A549 treated with CpdA at 1 μM for 4 hours (cell line): ENCODE measurements at places on chromosomes 1 and 21. TPM values are rescaled to one million over a fixed set of nuclear protein-coding genes. Genes with fewer than 3 reads are reported as not detected.

The RGSL1 gene
- total RNA-seq, result not detected in 5 replicates

The TSPEAR gene
- total RNA-seq, result 0.04 TPM in 1 of 5 replicates, not detected in the others

The SPRR2G gene
- total RNA-seq, result not detected in 5 replicates

The TFF3 gene
- not detected in 5 replicates for total RNA-seq

The TRIM67 gene
- total RNA-seq, result 0.16 to 0.28 TPM (median 0.21 TPM) in 5 replicates

The KIAA1614 gene
- total RNA-seq, result 0.38 to 1.2 TPM (median 0.97 TPM) in 5 replicates

The PLPPR5 gene
- not detected in 5 replicates for total RNA-seq

The KCNK2 gene
- total RNA-seq, result 0.10 to 0.15 TPM (median 0.12 TPM) in 4 of 5 replicates, not detected in the other

The COL11A1 gene
- total RNA-seq, result 1.6 to 4.4 TPM (median 2.8 TPM) in 5 replicates

The SH3BGR gene
- total RNA-seq, result 1.1 to 2.4 TPM (median 1.5 TPM) in 4 of 5 replicates, not detected in the other

The SPRR3 gene
- 0.22 TPM in 1 of 5 replicates, not detected in the others for total RNA-seq

The SLC30A7 gene
- total RNA-seq, result 7.3 to 11.8 TPM (median 9.1 TPM) in 5 replicates

The UCHL5 gene
- total RNA-seq, result 34.4 to 48.5 TPM (median 42.0 TPM) in 5 replicates

The NTMT2 gene
- total RNA-seq, result not detected in 5 replicates

The ZZZ3 gene
- 18.6 to 21.8 TPM (median 19.0 TPM) in 5 replicates for total RNA-seq

The GBP4 gene
- total RNA-seq, result 0.02 TPM in 1 of 5 replicates, not detected in the others

The LIPI gene
- not detected in 5 replicates for total RNA-seq

The KHDC4 gene
- 24.5 to 30.9 TPM (median 27.3 TPM) in 5 replicates for total RNA-seq

The KRTAP13-1 gene
- not detected in 5 replicates for total RNA-seq

The CD53 gene
- 0.05 TPM in 1 of 5 replicates, not detected in the others for total RNA-seq

The LCE3D gene
- total RNA-seq, result 0.34 to 0.80 TPM (median 0.59 TPM) in 5 replicates

The ATAD3A gene
- 32.6 to 40.2 TPM (median 37.8 TPM) in 5 replicates for total RNA-seq

The LRRIQ3 gene
- 0.81 to 1.1 TPM (median 0.94 TPM) in 5 replicates for total RNA-seq

The AMPD1 gene
- total RNA-seq, result not detected in 5 replicates

The S100A7A gene
- not detected in 5 replicates for total RNA-seq

The MYOG gene
- not detected in 5 replicates for total RNA-seq

The CCDC190 gene
- total RNA-seq, result not detected in 5 replicates

The PLA2G2D gene
- total RNA-seq, result 0.03 TPM in 1 of 5 replicates, not detected in the others

The MTARC2 gene
- total RNA-seq, result 7.6 to 14.2 TPM (median 9.5 TPM) in 5 replicates

The COL9A2 gene
- 0.11 to 0.47 TPM (median 0.18 TPM) in 5 replicates for total RNA-seq

The ZSCAN20 gene
- 1.5 to 2.0 TPM (median 1.9 TPM) in 5 replicates for total RNA-seq

The F13B gene
- total RNA-seq, result 0.05 to 0.28 TPM (median 0.06 TPM) in 3 of 5 replicates, not detected in the others

The SPRR2A gene
- not detected in 5 replicates for total RNA-seq

The GABRD gene
- 0.49 to 0.73 TPM (median 0.56 TPM) in 4 of 5 replicates, not detected in the other for total RNA-seq

The S100A2 gene
- 20.0 to 26.2 TPM (median 24.5 TPM) in 5 replicates for total RNA-seq
